ENCODE measurements at places on chromosomes 1 and 21. TPM values are rescaled to one million over a fixed set of nuclear protein-coding genes. Genes with fewer than 3 reads are reported as not detected.

GRCh38 chr1:200302192-200302920 is 107.5 kb downstream of the ZNF281 start:
- DNase-seq, result peak; percentile 73

DNA sequence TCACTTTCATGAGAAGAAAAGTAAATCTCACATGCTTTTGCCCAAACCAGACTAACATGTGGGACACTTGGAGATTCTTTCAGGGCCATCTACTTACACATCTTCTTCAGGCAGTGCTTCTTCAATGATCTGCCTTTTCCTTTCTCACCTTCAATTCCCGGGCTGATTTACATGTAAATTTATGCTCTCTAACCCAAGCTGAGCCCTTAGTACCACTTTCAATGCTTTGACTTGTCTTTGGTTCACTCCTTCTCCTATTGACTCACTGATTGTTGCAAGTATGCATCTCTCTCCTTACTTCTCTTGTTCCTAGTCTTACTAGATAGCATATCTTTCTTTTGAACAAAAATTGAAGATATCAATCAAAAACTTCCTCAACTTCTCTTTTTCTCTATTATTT is 154.2 kb upstream of the DEPDC1 start:
- DNase-seq, result no peak

GRCh38 chr1:232568331-232568852 is 61.5 kb downstream of the SIPA1L2 start:
- DNase-seq, result no peak

DNA sequence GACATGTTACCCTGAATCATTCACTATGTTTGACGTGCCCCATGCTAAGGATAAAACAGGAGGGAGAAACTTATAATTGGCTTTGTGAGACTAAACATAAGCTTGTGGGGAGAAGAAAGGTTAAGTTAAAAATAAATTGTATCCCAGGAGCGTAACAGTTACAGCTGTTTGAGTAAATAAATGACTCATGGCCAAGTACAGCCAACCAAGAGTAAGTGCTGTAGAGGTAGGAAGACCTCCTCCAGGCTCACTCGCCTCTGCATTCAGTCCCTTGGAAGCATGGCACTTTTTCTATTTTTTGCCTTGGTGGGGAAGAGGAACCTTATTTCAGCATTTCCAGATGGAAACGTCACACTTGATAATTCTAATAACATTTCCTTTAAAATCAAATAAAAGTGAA is 116.5 kb downstream of the ZP4 start:
- no peak for DNase-seq

GRCh38 chr1:25694167-25695007 is 77.8 kb downstream of the MAN1C1 start:
- no peak for DNase-seq

DNA sequence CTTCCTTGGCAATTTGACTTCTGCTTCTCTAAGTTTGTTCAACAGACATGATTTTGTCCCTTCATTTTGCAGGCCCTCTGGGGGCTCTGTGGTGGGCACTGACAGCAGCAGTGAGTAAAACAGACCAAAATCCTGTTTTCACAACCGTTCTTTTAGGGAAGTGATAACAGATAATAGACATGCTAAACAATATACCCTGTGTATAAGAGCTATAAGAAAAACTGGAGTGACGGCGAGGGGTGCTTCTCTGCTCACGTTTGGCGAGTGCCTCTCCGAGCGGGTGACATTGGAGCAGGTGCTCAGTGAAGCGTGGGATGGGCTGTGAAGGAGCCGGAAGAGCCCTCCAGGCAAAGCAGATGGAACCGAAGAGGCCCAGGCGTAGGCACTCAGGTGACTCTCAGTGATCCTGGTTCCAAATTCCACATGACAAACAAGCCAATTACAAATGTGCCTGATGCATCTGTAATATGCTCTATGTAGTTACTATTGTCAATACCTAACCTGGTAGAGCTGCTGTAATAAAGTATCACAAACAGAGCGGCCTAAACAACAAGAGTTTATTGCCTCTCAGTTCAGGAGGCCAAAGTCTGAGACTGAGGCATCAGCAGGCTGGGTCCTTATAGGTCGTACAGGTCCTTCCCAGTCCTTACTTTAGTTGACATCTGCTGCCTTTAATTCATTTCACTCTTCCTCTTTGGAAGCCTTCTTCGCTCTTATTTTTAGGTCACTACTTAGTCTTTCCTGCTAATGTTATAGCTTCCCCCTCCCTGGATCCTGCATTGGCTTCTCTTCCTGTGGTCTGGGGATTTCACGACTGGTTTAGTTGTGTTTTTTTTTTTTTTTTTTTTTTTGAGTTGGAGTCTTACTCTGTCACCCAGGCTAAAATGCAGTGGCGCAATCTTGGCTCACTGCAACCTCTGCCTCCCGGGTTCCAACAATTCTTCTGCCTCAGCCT is 20.1 kb downstream of the OR2B11 start:
- DNase-seq, result no peak

DNA sequence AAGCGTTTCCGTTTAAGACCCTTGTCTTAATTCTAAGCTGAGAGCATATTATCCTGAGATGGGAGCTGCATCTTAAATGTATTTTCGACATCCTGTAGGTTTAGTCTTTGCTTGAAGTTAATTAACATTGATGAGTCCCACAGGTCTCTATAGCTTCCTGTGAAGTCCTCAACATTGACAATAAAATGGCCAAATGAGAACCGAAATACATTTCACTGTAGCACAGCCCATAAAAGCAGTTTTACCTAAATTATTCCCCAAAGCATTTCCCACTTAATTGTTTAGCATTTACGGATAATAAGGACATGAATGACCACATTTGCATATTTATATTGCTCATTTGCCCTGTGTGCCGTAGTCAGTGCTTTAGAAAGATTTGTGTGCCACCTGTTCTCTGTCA is 116.4 kb downstream of the CRB1 start:
- no peak for DNase-seq

C2CD2 gene
- total RNA-seq, result 20.1 TPM

NR1I3 gene
- total RNA-seq, result not detected
